ENCODE measurements at places on chromosomes 2 and 18. TPM values are rescaled to one million over a fixed set of nuclear protein-coding genes. Genes with fewer than 3 reads are reported as not detected.

The UNC80 gene
- not detected for total RNA-seq

The CCDC85A gene
- total RNA-seq = 37.8 TPM

DNA sequence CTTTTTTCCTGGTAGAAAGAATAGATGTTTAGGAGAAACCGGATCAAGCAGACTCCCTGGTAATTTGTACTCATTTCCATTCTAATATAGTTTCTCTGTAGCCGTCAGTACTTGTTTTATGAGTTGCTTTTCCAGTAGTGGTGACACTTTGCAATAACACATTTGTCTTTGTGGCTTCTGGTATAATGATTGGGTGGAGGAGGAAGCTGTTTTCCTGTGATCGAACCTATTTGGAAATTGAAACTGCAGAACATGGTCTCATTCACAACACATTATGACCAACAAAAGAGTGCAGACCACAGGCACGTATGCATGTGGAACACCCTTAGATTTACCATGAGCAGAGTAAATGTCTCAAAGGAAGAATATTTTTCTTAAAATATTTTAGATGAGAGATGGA lies 7.6 kb upstream of the SERPINB12 start:
- H3K36me3 ChIP-seq = no peaks in the 10 kb centered on the region
- H3K4me1 ChIP-seq = peaks cover 2% of the 10 kb centered on the region
- no peak overlapping the region for H3K27ac ChIP-seq
- H3K4me3 ChIP-seq = peak overlapping the region; percentile 23
- no peaks in the 10 kb centered on the region for H3K27me3 ChIP-seq
- DNase-seq = no peak

The HOXD8 gene
- 4.5 TPM for total RNA-seq

DNA sequence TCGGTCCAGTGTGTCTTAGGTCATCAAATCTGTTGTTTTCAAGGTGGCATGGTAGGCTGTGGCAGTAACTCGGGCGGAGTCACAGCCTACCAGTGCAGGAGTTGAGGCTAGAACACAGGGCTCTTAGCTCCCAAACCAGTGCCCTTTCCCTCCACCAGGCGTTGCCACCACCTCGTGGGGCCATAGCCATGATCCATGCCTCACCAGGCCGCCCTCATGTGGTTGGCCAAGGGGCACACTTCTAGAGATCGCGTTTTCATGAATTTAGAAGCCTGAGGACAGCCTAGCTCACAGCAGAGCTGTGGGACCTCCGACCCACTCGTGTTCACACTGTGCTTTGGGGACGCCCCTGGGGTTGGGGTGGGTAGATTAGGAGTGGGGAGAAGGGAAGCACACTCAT lies 10.6 kb downstream of the SEC11C start:
- peaks cover 6% of the 10 kb centered on the region for H3K36me3 ChIP-seq
- H3K27me3 ChIP-seq = peaks cover 3% of the 10 kb centered on the region
- DNase-seq = no peak
- no peak overlapping the region for H3K4me3 ChIP-seq
- H3K4me1 ChIP-seq = peaks cover 10% of the 10 kb centered on the region
- no peak overlapping the region for H3K27ac ChIP-seq

GRCh38 chr2:42268528-42269151 lies 92.4 kb downstream of the COX7A2L start:
- no peaks in the 10 kb centered on the region for H3K36me3 ChIP-seq
- H3K27ac ChIP-seq = no peak overlapping the region
- H3K4me1 ChIP-seq = no peaks in the 10 kb centered on the region
- no peaks in the 10 kb centered on the region for H3K27me3 ChIP-seq
- H3K4me3 ChIP-seq = no peak overlapping the region
